ENCODE measurements at places on chromosomes 6 and 20.
A peak's percentile ranks its signal among the peaks of the same experiment; 100 is the strongest.

GRCh38 chr6:41463062-41463930 is 82.9 kb upstream of the FOXP4 start:
- peak; percentile 33 for DNase-seq

DNA sequence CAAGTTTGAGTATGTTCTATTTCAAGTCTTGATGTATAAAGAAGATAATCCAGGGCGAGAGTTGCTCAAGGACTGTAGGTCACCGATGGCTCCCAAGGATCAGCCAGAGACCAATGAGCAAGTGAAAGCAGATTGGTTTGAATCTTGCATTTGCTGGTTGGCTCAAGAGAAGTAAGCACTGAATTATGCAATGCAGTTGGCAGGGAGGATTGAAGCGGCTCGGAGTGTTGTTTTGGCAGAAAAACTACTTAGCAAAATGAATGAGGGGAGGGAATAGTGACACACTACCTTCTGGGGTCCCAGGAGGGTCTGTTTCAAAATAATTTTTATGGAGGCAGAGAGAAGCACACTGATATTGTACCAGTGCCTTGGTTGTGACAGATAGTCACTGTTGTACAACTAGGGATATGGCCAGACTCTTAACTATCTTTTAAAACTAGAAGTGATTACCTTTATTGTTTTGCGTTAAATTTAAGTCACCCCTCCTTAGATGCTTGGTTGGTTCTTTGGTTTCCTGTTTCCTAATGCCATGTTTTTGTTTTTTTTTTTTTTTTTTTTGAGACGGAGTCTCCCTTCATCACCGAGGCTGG is 15.7 kb downstream of the SASH1 start:
- DNase-seq = no peak

GRCh38 chr6:49462599-49462926 is 490 bp downstream of the MMUT start:
- DNase-seq = no peak

- no peak for DNase-seq
Observed at GRCh38 chr6:14682812-14683211, 563.1 kb upstream of the JARID2 start.

- DNase-seq = no peak
Observed at GRCh38 chr20:53157443-53158408, 185.6 kb downstream of the TSHZ2 start.

- no peak for DNase-seq
Observed at GRCh38 chr6:151265282-151265681, 25.5 kb downstream of the AKAP12 start.

- DNase-seq = no peak
Observed at GRCh38 chr6:148238713-148239112, 103.9 kb upstream of the SASH1 start.

GRCh38 chr6:160357088-160357487 is 8.9 kb downstream of the SLC22A3 start:
- DNase-seq = no peak

GRCh38 chr6:166710084-166710483 is 83.0 kb upstream of the RPS6KA2 start:
- no peak for DNase-seq

DNA sequence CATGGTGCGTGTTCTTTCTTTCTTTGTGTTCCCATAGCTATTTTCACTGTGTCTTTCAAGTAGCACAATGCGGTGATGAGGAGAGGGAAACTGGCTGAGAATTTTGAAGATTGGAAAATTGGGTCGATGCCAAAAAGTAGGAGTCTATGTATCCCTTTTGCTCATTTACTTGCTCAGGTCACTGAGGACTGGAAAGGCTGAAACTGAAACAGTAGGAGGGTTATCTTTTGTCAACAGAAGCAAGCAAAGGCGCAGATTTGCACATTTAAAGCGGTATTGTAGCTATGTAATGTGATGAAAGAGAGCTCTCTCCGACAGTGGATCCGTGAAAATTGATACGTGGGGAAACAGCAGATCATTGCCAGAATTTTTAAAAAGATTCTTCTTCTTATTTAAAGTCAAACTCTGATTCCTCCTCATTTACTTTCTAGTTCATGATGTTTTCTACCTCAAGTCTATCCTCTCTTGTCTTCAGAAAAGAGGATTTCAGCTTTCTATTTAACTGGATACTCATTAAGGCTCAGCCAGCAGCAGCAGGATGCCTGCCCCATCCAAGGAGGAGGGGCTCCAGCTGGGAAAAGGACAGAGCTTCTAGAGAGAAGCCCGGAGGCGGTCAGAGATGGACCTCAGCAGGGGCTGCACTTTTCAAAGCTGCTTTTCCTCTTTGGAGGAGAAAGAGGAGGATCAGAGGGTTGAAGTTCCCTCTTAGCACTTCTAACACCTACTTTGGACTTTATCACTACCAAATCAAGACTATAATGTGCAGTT is 15.9 kb upstream of the FYN start:
- DNase-seq = no peak

GRCh38 chr6:159092631-159093030 is 47.8 kb upstream of the TAGAP start:
- DNase-seq = no peak

DNA sequence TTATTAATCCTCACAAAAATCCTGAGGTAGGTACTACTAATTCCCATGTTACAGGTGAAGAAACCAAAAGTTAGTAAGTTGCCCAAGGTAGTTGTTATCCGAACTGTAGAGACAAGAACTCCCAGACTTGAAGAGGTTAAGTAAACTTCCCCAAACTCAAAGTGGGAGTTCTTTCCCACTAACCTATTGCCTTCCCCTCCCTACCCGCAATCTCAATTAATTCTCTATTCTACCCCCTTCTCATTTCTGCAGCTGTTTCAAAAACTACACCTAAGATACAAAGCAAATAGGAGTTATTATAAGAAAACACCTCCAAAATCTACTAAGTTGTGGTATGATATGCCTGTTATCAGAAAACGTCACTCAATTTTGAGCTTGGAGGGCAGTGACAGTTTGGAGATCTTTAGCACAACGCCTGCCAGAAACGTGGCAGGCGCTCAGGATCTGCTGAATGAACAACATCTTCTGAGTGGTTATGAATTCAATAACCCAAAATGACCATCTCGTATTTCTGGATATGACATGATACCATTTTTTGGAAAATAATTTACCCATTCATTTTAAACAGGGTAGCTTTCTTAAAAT is 7.1 kb downstream of the CSNK2A1 start:
- DNase-seq = no peak

DNA sequence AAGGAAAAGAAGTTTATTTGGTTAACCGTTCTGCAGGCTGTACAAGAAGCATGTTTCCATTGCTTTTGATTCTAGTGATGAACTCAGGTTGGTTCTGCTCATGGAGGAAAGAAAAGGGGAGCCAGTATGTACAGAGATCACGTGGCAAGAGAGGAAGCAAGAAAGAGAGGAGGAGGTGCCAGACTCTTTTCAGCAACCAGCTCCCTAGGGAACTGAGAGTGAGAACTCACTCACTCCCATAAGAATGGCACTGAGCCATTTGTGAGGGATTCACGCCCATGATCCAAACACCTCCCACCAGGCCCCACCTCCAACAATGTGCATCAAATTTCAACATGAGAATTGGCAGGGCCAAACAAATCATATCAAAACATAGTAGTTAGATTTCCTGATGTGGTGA is 649.1 kb downstream of the EPM2A start:
- DNase-seq = no peak

- DNase-seq = no peak
Observed at GRCh38 chr20:49349694-49350252, 71.9 kb upstream of the ZNFX1 start.

GRCh38 chr6:16559071-16559470 is 202.2 kb downstream of the ATXN1 start:
- DNase-seq = no peak

All from KG1 (cell line).